ENCODE measurements at places on chromosomes 3 and 15.

DNA sequence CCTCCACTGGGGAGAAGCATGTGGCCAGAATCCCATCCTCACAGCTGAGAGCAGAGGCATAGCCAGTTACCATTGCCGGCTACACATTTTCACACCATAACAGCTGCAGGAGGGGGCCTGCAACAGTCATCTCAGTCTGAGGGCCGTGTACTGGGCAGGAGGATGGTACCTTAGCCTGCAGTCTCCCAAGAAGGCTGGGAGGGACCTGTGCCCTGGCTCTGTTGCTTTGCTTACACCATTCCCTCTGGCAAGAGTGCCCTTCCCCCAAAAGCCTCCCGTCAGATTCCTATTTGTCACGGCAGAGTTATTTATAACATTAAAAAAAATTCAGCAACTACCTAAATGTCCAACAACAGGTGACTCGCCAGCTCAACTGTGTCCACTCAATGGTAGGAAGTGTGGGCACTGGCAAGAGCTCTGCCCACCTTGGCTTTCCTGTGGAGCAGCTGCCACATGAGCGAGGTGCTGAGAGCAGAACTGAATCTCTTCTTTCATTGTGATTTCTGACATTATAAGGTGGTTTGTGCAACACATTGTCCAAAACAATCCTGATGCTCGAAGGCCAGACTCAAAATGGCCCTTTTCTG lies 4.4 kb downstream of the CAMKV start:
- DNase-seq, result no peak

GRCh38 chr15:63067306-63067705 lies 24.8 kb downstream of the TPM1 start:
- peak; percentile 80 for DNase-seq

DNA sequence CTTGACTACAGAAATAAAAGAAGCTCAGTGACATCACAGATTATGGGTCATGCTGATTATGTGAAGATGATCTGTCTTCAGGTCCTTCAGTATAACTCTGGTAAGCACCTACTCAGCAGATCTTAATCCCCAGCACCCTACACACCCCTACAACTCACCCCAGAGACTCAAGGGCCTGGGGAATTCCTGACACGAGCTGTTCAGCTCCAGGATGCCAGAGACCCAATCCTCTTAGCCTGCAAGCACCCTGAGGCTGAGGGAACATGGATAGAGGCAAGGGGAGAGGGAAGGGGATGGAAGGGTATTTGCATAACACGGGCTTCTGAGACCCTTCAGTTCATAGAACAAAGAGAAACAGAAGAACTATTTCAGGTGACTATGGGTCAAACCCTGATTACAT lies 13.0 kb downstream of the GLB1 start:
- no peak for DNase-seq

DNA sequence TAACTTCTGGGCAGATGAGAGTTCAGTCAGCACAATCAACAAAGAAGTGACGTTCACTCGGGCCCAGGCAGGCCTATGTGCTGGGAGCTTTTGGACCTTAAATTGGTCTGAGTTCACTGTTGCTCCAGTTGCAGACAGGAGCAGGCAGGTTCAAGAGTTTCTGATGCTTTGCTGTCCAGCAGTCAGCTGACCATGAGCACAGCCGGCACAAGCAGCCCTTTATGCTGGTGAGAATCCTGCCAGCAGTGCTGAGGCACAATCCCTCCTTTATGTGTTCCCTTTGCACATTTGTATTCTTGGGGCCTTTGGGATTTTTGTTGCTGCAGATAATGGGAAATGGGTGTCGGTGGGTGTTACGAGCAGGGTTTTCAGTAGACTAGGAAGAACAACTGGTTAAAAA lies 81.2 kb upstream of the GOLGA8J start:
- no peak for DNase-seq

DNA sequence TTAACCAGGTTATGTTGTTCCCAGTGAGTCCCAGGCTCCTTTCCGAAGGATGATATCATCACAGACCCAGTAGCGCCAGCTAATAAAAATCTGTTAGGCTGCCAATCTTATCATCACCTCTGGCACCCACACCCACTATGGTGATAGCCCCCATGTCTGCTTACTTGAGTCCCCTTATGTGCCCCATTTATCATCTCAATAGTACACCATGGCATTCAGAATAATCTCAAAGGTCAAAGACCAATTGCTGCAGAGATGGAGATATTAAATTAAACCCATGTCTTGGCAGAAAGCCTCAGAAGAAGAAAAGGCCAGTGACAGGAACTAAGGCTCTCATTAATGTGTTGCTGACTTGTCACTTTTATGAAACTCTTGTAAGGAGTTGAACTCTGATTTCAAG lies 32.8 kb downstream of the CPNE4 start:
- DNase-seq, result no peak

DNA sequence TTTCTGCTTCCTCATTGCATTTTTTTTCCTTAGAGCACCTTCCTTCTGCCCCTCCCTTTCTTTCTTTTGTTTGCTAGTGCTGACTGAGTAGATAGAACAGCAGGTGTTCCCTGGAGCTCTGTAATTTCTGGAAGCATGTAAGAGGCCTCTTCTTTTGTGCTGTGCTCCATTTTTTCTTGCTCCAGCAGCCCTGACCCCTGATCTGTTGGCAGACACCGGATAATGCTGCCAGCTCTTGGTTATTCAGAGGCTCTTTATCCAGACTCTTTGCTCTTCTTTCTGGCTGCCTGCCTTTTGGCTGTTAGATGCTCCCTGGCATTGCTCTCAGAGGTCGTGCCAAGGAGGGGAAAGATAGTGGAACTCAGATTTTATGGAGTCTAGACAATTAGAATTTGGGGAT lies 104.4 kb upstream of the RBMS3 start:
- DNase-seq, result no peak
